ENCODE measurements at places on chromosomes 1 and 21.

DNA sequence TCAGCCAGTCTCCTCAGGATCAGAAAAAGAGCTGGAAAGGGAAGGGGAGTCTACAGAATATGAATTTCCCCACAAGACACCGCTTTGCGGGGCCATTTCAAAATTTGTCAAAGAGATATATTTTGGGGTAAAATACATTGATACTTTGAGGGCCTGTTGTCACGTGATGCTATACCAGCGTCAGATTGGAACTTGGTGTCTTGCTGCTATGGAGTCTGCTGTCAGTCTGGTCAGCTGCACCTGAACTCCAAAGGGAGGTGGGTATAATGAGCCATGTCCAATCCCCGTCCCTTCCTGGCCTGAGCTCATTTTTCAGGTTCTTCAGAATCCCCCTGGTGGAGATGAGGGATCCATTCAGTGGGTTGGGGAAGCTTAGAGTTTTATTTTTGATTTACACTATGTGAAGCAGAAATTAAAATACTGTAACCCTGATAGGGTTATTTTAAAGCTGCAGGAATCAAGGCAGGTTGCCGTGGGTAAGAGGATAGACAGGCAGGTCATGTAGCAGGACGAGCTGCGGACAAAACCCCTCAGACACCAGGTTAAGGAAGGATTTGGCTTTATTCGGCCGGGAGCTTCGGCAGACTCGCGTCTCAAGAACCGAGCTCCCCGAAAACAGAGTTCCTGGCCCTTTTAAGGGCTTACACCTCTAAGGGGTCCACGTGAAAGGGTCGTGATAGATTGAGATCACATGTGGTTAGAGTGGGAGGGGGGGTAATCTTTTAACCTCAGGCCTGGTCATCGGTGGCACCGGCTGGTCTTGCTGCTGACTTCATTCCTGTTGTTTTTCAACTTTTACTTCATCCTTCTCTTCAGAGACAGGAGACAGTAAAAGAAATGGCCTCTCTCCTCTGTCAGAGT is 2.2 kb upstream of the POFUT2 start:
- DNase-seq = no peak

- DNase-seq = no peak
Observed at GRCh38 chr1:221316491-221317056, 425.3 kb downstream of the DUSP10 start.

DNA sequence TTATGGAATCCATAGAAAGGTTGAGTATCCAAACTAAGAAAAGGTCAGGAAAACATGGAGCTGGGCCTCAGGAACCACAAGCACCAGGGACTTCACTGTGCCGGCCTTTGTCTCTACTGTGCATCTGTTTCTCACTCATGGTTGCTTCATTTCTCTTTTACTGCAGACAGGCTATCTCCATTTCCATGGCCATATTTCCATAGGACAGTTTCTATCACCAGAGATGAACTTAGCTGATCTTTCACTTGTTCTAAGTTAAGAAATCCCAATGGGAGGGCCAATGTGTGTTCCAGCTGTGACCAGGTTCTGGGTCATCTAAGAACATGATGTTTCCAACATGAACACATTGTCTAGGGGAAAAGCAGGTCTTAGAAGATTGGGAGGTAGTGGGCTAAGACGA is 43.7 kb upstream of the PPP2R5A start:
- DNase-seq = no peak

- peak; percentile 19 for DNase-seq
Observed at GRCh38 chr1:156963621-156964020, 43.2 kb downstream of the LRRC71 start.
